ENCODE measurements at places on chromosomes 12 and 14. TPM values are rescaled to one million over a fixed set of nuclear protein-coding genes. Genes with fewer than 3 reads are reported as not detected.

The CHPT1 gene
- total RNA-seq: 54.6 TPM

The CPM gene
- 92.0 TPM for total RNA-seq

The HAL gene
- 146 TPM for total RNA-seq

The LRRIQ1 gene
- not detected for total RNA-seq

The OLR1 gene
- total RNA-seq: not detected

The ESPL1 gene
- 10.6 TPM for total RNA-seq

The LTBR gene
- 165 TPM for total RNA-seq

The B3GNT4 gene
- total RNA-seq: 3.3 TPM

The RNASE4 gene
- 71.9 TPM for total RNA-seq

The SLC5A8 gene
- total RNA-seq: 0.38 TPM

The KLRF2 gene
- not detected for total RNA-seq

The CLEC9A gene
- total RNA-seq: not detected

The KRT6B gene
- total RNA-seq: 44.8 TPM

The GPR68 gene
- 4.3 TPM for total RNA-seq

The RIMBP2 gene
- 2.1 TPM for total RNA-seq

The UBC gene
- total RNA-seq: 1,717 TPM

The MYL2 gene
- total RNA-seq: not detected

The TROAP gene
- total RNA-seq: 14.6 TPM

The RNASE2 gene
- total RNA-seq: not detected

The PTHLH gene
- 1.1 TPM for total RNA-seq

The PNN gene
- 24.8 TPM for total RNA-seq

The ARMH4 gene
- 2.8 TPM for total RNA-seq

The SLC4A8 gene
- not detected for total RNA-seq

The RNASE12 gene
- not detected for total RNA-seq

The TMPRSS12 gene
- total RNA-seq: not detected

The ZNF664 gene
- total RNA-seq: 31.2 TPM

The HOXC9 gene
- 5.6 TPM for total RNA-seq

The ADCY4 gene
- 4.4 TPM for total RNA-seq

The USP15 gene
- total RNA-seq: 59.1 TPM

The AMDHD1 gene
- total RNA-seq: 1.8 TPM

The LRTM2 gene
- not detected for total RNA-seq

The NTF3 gene
- 1.4 TPM for total RNA-seq

The NTS gene
- not detected for total RNA-seq

The SIX6 gene
- not detected for total RNA-seq

The NT5DC3 gene
- total RNA-seq: 6.5 TPM

The SOAT2 gene
- total RNA-seq: not detected

The ACVRL1 gene
- total RNA-seq: 42.7 TPM

The VPS33A gene
- 13.6 TPM for total RNA-seq

The NEUROD4 gene
- total RNA-seq: not detected

The THAP2 gene
- 3.6 TPM for total RNA-seq

The CMA1 gene
- total RNA-seq: not detected

The STON2 gene
- total RNA-seq: 23.2 TPM

The IGF1 gene
- 19.7 TPM for total RNA-seq

The CYP27B1 gene
- total RNA-seq: 1.2 TPM

The KITLG gene
- total RNA-seq: 10.5 TPM
